ENCODE measurements at places on chromosomes 3 and 15.

- DNase-seq = peak; percentile 98
These were observed 46.1 kb downstream of the AMOTL2 start for GRCh38 chr3:134328147-134328591.

DNA sequence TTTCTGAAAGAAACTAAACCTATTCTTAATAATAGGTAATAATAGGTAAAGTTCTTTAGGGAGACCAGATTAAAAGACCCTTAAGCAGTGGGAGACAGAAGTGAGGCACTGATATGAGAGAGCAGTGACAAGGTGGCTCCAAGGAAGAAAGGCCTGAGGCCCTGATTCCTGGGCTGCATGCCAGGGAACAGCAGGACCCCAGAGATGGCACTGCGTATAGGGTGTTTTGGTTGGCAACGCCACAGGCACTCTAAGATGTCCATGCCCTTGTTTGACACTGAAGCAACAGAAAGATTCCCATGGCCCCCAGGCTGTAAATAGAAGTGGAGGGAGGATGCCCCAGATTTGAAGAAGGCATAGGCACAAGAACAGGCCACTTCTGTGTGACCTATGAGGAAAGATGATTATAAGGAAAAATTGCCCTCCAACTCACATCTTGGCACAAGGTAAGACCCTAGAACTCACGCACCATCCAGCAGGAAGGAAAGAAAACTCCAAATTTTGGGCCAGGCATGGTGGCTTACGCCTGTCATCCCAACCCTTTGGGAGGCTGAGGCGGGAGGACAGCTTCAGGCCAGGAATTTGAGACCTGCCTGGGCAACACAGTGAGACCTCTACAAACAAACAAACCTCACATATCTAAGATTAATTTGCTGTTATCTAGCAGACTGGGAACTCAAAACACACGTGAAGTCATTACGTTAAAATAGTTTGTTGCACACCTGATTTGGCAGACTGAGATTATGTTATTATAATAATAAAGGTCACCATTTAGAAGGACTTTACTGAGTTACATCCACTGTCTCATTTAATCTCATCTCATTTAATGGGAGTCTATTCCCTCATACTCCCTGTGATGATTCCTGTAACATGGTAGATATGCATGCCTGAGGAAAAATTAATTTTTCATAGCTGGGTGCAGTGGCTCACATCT, 10.5 kb upstream of the BLM start:
- no peak for DNase-seq

- DNase-seq = peak; percentile 86
These were observed 227.5 kb downstream of the MAGI1 start for GRCh38 chr3:65811086-65811761.

- DNase-seq = no peak
These were observed 25.5 kb upstream of the PDE8A start for GRCh38 chr15:84956199-84956598.

GRCh38 chr15:76994001-76994400, 925 bp upstream of the PSTPIP1 start:
- no peak for DNase-seq

GRCh38 chr15:46576646-46577395, 942.0 kb downstream of the SQOR start:
- no peak for DNase-seq

GRCh38 chr15:78327466-78327865, 12.7 kb upstream of the CRABP1 start:
- DNase-seq = no peak

- peak; percentile 7 for DNase-seq
These were observed 171.3 kb upstream of the FAM3D start for GRCh38 chr3:58837856-58838255.

Measured in fibroblast of upper back skin (primary cell).